ENCODE measurements at places on chromosomes 16 and 17. TPM values are rescaled to one million over a fixed set of nuclear protein-coding genes. Genes with fewer than 3 reads are reported as not detected.

- no peaks in the 10 kb centered on the region for H3K4me1 ChIP-seq
- DNase-seq: no peak
- no peak overlapping the region for H3K27ac ChIP-seq
These were observed 43.2 kb downstream of the TSC2 start for GRCh38 chr16:2090777-2091546.

GRCh38 chr16:81518439-81518757 lies 73.8 kb downstream of the CMIP start:
- no peak for DNase-seq
- H3K4me3 ChIP-seq: no peak overlapping the region
- H3K36me3 ChIP-seq: no peaks in the 10 kb centered on the region
- no peaks in the 10 kb centered on the region for H3K27me3 ChIP-seq
- H3K27ac ChIP-seq: no peak overlapping the region

- no peak for DNase-seq
- no peaks in the 10 kb centered on the region for H3K36me3 ChIP-seq
- H3K4me1 ChIP-seq: no peaks in the 10 kb centered on the region
- no peak overlapping the region for H3K27ac ChIP-seq
- H3K4me3 ChIP-seq: no peak overlapping the region
These were observed 19.9 kb downstream of the MYH13 start for GRCh38 chr17:10352893-10353292.

DNA sequence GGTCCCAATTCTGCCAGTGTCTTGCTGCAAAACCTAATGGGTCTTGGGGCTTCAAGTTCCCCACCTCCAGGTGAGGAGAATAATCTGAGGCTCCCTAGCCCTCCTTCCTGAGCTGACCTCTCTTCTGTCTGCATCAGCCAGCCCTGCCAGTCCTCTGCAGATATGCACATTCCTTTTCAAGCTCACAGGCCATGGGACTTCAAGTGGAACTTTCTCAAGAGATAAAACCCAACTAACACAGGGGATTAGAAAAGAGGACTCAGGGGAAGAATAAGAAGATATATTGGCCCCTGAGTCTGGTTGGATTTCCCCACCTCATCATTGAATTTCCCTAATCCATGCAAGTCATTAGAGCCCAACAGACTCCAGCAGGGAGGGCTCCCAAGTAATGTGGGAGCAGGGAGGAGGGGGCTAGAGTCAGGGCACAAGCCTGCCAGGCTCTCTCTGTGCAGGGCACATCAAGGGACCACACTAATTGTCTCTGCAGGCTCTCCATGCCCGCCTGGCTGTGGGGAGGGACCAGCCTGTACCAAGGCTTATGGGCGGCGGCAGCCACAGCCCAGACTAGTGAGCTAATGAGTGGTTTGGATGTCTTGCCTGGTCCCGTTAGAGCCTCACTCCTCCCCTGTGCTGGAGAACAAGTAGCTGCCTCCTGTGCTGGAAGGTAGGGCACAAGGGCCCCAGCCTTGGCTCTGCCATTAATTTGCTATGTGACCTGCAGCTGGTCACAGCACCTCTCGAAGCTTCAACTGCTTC lies 1.2 kb downstream of the KRT14 start:
- H3K4me3 ChIP-seq: no peak overlapping the region
- no peaks in the 10 kb centered on the region for H3K4me1 ChIP-seq
- H3K36me3 ChIP-seq: no peaks in the 10 kb centered on the region
- no peak overlapping the region for H3K27ac ChIP-seq

DNA sequence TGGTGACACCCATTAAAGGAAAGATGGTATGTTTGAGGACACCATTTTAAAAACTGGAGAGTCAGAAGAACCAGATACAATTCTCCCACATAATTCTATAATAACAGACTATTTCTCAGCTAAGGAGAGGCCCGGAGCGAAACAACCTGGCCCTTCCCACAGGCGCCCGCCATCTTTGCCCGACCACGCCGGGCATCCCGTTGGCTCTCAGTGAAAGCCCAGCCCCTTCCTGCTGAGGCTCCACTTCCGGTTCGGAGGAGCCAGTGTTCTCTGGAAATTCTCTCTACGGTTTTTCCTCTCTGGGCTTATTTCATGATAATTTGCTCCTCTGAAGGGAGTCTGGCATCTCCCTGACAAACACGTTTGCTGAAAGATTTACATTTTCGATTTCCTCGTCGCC lies 175.7 kb downstream of the AXIN2 start:
- no peak overlapping the region for H3K27ac ChIP-seq
- H3K4me3 ChIP-seq: no peak overlapping the region
- H3K4me1 ChIP-seq: no peaks in the 10 kb centered on the region
- H3K27me3 ChIP-seq: no peaks in the 10 kb centered on the region

- no peak for DNase-seq
- H3K4me1 ChIP-seq: peaks cover 16% of the 10 kb centered on the region
- no peaks in the 10 kb centered on the region for H3K27me3 ChIP-seq
- no peak overlapping the region for H3K27ac ChIP-seq
These were observed 2.4 kb upstream of the NME1 start for GRCh38 chr17:51150932-51151331.

- no peak for DNase-seq
- no peak overlapping the region for H3K4me3 ChIP-seq
- no peak overlapping the region for H3K27ac ChIP-seq
- no peaks in the 10 kb centered on the region for H3K27me3 ChIP-seq
- H3K36me3 ChIP-seq: no peaks in the 10 kb centered on the region
These were observed 84.8 kb upstream of the DOC2B start for GRCh38 chr17:266219-266618.

GRCh38 chr16:64440421-64440831 lies 681.4 kb downstream of the CDH11 start:
- no peak overlapping the region for H3K4me3 ChIP-seq
- H3K27me3 ChIP-seq: no peaks in the 10 kb centered on the region
- DNase-seq: no peak
- no peaks in the 10 kb centered on the region for H3K36me3 ChIP-seq
- H3K4me1 ChIP-seq: no peaks in the 10 kb centered on the region

GRCh38 chr16:10541366-10541765 lies 39.0 kb downstream of the EMP2 start:
- no peaks in the 10 kb centered on the region for H3K4me1 ChIP-seq
- H3K36me3 ChIP-seq: no peaks in the 10 kb centered on the region
- no peak for DNase-seq
- no peak overlapping the region for H3K4me3 ChIP-seq
- H3K27ac ChIP-seq: no peak overlapping the region

DNA sequence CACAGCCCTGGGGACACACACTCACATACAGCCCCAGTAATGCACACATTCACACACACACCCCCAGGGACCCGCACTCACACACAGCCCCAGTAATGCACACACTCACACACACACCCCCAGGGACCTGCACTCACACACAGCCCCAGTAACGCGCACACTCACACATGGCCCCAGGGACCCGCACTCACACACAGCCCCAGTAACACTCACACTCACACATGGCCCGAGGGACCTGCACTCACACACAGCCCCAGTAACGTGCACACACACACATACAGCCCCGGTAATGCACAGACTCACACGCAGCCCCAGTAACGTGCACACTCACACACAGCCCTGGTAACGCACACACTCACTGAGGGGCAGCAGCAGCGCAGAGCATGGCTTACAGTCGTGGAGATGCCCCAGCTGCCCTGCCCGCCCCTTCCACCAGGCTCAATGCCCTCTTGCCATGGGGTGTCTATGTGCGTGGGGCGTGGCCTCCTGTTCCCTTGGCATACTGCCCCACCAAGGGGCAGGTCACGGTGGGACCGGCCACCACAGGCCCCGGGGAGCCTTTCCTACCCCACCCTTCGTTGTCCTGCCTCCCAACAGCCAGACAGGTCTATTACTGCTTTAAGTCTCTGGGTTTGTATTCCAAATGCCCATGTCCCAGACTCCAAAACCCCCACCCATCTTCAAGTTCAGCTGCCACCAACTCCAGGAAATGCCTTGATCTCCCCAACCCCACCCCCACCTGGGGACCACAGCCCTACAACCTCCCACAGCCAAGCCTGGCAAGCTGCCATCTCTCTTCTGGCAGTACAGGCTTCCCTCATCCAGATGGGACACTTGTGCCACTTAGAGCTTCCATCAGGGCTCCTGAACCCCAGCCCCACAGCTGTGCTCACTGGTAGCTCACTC lies 2.7 kb downstream of the CCDC102A start:
- H3K4me1 ChIP-seq: peaks cover 84% of the 10 kb centered on the region
- no peak for DNase-seq
- no peak overlapping the region for H3K4me3 ChIP-seq
- H3K27ac ChIP-seq: no peak overlapping the region

PCTP gene
- 3.5 TPM for polyA plus RNA-seq

PYY gene
- polyA plus RNA-seq: not detected

PIRT gene
- polyA plus RNA-seq: not detected

PLEKHH3 gene
- polyA plus RNA-seq: not detected

TEX14 gene
- not detected for polyA plus RNA-seq
